ENCODE measurements at places on chromosomes 2 and 18.

- no peak for DNase-seq
Measured at GRCh38 chr2:21276163-21276562, 152.4 kb downstream of the TDRD15 start.

DNA sequence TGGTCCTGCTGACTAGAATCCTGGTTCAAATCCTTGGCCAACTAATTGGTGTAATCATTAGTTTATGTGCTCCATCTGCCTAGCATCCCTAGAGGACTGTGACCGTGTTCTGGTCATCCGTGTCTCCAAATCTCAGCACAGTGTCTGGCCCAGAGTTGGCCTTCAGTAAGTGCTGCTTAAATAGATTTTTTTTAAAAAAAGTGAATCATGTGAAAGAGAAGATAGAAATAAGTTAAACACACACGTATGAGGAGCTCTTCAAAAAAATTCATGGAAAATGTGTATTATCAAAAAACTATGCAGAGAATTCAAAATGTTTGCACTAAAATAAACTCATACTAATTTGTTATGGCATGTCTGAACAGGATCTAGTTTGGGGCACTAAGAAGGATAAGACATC lies 129.3 kb upstream of the TLK1 start:
- DNase-seq = no peak

DNA sequence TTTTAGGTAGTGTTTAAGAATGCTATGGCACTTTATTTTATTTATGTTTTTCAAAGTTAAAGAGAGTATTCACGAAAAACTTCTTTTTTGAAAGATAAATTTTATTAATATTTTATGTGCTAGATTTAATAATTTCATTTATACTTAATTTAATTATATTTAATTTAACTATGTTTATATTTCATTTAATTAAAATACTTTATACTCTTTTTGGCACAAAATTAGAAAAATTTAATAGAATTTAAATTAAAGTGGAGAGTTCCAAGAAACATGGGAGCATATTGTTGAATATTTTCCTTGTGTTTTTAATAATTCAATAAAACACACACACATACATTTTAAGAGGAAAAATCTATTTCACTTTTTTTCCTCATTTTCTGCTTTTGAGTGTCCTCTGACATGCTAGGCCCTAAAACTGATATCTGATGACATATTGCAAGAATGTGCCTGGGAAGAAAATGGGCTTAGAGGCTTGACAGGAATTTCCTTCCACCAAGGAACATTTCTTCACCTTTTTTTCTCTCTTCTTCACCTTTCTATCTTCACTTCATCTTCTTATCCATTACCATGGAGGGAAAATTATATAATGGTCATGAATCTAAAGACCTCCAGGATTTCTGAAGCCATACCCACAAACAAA lies 15.4 kb downstream of the ARHGAP28 start:
- no peak for DNase-seq

- DNase-seq = no peak
Measured at GRCh38 chr2:32210767-32211408, 45.2 kb downstream of the SLC30A6 start.

- no peak for DNase-seq
Measured at GRCh38 chr2:64145714-64146113, 1.5 kb upstream of the PELI1 start.

GRCh38 chr2:48110492-48110891 lies 204.2 kb upstream of the FBXO11 start:
- DNase-seq = no peak

DNA sequence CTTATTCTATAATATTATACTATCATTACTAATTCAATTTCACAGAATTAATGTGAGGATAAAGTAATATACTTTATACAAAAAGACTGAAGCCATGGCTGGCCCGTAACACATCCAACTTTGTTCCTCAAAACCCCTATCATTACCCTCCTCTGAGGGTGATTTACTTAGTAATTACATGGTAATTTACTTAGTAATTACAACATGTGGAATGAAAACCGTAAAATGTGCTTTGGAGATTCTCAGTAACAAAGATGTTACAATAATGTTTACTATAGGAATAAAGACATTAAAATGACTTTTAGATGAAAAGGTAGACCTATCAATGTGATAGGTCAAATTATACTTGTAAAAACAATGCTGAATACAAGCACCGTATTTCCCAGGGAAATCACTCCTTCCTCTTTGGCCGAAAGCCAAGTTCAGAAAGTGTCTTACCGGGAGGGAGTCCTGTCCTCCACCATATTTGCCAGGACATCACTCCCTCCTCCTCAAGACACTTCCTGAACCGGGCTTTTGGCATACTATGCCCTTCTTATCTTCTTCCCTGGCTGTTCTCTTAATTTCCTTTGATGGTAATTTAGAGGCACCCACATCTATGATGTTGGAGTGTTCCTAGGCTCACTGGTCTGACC lies 1047.8 kb downstream of the SOCS6 start:
- no peak for DNase-seq

DNA sequence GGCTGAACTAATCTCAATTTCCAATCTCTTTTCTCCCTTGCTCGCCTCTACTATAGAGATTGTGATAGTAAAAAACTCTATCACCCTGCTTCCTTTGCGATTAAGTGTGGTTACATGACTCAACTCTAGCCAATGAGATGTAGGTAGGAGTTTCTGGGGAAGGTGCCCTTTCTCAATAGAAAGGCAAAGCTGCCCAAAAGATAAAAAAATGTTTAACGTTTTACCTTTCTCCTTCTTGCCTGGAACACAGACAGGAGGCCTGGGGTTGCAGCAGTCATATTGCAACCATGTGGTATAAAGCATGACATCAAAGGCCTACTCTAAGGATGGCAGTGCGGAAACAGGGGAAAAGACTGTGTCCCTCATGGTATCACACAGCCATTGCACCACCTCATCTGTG lies 31.5 kb downstream of the TMEM37 start:
- DNase-seq = no peak

GRCh38 chr2:211068108-211068780 lies 511.8 kb downstream of the CPS1 start:
- no peak for DNase-seq
